ENCODE measurements at places on chromosomes 5 and 9.

DNA sequence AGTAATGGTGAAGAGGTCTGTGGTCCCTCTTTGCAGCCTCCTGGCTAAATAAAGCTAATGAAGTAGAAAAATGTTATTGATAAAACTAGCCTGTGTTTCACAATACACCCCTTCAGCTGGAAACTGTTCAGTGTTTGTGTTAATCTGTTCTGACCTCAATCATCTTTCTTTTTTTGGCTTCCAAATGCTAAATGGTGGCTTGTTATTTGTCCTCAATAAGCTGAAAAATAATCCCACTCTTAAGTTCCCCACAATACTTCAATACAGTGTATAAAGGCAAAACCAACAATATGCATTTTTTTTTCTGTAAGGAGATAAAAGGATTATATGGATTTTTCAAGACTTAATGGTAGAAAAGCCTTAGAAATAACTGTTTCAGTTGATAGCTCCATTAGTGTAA is 560.5 kb downstream of the TUSC1 start:
- DNase-seq: no peak

- no peak for DNase-seq
Measured at GRCh38 chr9:99497641-99498040, 275.6 kb downstream of the SEC61B start.

GRCh38 chr9:103037508-103038477 is 42.7 kb downstream of the CYLC2 start:
- no peak for DNase-seq

GRCh38 chr9:79140751-79141150 is 431.0 kb upstream of the TLE4 start:
- DNase-seq: no peak

DNA sequence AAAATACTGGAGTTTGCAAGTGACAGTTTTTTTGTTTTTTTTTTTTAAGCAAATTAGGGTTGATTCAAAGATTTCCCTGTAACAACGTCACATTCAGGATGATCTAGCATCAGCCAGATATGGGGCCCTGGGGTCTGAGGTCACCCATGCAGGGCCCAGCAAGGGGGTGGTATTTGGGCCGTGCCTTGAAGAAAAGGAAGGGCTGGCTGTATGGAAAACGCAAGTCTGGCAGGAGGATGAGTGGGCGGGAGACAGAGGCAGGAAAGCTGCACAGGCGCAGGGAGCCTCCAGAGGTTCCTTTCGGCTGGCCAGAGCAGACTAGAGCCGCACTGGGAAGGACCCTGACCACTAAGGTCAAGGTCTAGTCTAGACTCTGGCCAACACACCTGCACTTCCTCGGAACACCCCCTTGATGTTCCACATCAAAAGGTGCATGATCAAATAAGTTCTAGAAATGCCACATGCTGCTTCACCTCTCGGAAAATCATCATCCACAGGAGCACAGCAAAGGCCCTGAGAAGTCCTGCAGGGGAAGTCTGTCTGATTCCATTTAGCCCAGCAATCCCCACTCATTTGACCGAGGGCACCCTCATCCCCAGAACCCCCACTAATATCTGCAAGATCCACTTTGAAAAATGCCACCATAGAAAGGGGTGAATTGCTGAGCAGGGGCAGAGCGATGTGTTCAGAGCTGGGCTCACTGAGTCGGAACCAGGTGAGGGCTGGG is 21.1 kb upstream of the CPLX2 start:
- no peak for DNase-seq

DNA sequence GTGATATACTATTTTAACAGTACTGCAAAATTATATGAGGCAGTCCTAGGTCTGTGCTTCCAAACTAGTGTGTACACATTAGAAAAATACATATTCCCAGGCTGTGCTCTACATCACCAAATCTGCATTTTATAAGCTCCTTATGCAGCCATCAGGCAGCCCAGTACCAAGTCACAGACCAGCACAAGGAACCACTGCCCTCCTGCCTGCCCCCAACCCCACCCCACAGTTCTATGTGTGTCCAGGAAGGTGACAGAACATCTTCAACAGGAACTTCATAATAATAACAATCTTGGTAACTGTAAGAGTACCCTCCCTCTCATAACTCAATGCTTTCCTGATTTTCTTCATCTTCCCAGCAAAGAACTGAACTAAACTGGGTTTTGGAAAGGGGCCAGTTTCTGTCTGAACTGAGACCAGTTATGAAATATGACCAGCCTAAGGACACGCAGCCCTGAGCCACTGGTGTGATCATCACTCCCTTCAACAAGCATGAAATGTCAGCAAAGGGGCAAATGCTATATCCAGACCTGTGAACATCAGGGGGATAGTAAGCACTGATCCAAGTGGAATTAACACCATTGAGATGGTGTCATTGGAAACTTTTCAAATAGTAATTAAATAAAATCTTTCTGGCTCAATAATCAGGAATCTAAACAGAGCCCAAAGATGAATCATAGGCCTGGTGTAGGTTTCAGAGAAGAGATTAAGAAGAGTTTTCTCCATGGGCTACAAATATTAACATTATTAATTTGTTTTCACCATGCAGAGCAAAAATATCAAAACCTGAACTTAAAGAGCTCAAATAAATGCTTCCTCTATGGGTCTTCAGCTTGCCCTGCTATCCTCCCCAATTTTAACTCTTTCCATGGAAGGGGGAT is 82.1 kb downstream of the DPYSL3 start:
- DNase-seq: no peak

GRCh38 chr9:88976890-88977257 is 14.4 kb upstream of the S1PR3 start:
- no peak for DNase-seq

DNA sequence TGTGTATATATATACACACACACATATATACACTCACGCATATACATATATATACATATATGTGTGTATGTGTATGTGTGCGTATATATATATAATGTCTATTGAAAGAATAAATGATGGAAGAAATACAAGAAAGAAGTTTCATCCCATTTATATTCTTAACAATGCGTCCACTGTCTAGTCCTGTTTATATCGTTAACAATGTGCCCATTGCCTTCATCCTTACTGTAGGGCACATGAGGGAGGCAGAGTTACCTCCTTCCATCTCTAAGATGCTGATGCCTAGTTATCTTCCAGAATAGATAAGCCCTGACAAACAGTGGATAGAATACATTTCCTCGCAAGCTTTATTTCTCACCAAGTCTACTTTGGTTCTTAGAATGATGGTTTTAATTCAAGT is 389.8 kb upstream of the SEMA6A start:
- DNase-seq: no peak
